Stimulated activated naive CD4-positive, alpha-beta T cell (primary cell): ENCODE measurements at places on chromosomes 4 and X.
A peak's percentile ranks its signal among the peaks of the same experiment; 100 is the strongest.

GRCh38 chr4:152485726-152486276, 50.1 kb downstream of the FBXW7 start:
- no peak for DNase-seq

DNA sequence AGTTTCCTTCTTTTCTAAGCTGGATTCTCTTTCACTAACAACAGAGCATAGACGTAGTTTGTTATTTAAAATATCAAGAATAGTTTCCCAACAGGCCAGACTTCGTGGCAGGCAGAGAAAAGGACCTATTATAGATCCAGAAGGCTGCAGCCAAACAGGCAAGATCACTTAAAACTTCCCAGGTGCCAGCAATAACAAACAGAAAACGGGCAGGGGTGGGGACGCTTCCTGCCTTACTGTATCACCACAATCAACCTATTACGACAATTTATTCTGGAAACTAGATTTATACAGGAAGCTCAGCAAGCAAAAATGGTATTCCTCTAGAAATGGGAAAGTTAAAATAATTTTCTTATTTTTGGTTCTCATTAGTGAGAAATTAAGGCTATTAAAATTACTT, 22.1 kb downstream of the RWDD4 start:
- no peak for DNase-seq

GRCh38 chr4:6937754-6938153, 28.1 kb downstream of the TBC1D14 start:
- no peak for DNase-seq

GRCh38 chrX:79231662-79232061, 87.2 kb downstream of the GPR174 start:
- no peak for DNase-seq

- DNase-seq: peak; percentile 2
Measured at GRCh38 chrX:12967711-12968465, 7.0 kb upstream of the TMSB4X start.

DNA sequence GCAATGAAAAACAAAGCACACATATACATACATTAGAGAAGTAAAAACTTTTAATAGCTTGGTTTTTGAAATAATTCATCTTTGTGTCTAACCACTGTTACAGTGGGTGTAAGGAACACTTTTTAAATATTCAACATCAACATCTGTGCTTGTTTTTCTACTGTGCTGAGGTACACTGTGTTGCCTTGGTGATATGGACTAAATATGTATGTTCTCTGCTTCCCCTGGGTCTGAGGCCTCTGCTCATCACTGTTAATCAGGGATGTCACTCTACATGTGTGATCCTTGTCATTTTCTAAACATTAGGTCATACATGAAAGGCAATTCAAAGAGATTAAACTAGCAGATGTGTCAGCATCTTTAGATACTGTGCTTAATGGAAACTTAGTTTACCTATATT, 10.9 kb downstream of the MCTS1 start:
- DNase-seq: no peak

GRCh38 chr4:3801931-3802550, 35.9 kb downstream of the ADRA2C start:
- no peak for DNase-seq

GRCh38 chr4:121989715-121990114, 37.9 kb upstream of the TRPC3 start:
- DNase-seq: no peak

DNA sequence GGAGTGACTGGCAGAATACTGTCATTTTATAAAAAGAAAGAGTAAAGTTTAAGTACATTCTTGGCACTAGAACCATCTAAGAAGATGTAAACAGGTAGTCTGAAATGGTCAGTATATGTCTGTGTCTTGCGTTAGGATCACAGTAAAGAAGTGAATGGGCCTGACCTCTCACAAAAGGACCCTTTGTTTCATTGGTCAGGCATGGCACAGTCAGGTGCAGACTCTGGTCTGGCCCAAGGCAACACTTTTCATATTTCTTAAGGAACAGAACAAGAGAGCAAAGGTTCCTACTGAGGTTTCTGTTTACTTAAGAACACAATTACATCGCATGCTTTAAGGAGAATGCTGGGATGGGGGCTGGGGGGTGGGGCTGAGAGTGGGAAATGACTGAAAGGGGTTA, 48.1 kb downstream of the RPGR start:
- no peak for DNase-seq

GRCh38 chr4:111905511-111905910, 239.7 kb upstream of the FAM241A start:
- DNase-seq: no peak

GRCh38 chr4:30295652-30296051, 424.5 kb upstream of the PCDH7 start:
- no peak for DNase-seq

DNA sequence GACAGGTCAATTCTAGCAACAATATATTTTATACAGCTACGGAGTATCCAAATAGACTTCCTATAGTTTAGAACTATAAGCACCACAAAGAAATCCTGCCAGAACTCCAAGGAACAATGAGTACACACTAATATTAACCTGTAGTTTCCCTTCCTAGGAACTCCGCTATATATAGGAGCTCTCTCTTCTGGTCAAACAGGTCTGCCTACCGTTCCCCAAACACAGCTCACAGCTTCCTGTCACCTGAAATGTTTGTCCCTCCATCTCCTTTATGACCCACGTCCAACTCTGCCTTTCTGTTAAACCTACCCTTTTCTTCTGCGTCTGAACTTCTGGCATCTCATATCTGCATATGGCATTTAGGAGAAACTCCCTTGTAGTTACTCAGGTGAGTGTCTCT, 10.5 kb upstream of the GJB1 start:
- no peak for DNase-seq

DNA sequence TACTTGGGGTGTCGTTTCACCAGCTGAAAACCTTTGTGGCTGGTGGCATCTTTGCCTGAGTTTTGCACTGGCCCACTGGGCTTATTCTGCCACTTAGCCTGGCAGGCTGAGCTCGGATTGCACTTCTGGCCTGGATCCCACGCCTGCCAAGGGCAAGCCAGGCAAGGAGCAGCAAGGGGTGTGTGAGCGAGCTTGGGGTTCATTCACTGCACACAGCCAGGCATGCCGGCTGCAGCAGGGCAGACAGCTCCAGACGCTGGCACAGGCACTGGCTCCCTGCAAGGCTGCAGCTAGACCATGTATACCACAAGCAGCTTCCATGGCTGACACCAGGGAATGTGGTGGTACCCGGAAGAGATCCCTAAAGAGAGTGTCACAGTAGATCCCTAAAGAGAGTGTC, 476.3 kb downstream of the EPHA5 start:
- no peak for DNase-seq

DNA sequence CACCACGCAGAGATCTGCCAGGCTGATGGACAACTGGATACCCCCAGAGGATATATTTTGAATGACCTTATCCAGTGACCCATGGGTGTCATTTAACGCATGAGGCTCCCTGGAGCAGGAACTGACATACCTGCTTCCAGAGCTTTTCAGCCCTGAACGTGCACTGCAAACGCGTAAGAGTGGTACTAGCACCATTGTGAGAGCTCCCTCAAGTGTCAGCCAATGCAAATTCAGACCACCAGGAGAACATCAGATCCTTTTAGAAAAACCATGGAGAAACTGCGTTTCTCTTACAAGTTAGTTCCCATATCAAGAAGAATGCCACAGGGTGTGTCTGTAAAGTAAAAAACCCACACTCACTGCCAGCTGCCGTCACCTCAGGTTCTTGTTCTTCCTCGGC, 7.3 kb downstream of the TREX2 start:
- no peak for DNase-seq

DNA sequence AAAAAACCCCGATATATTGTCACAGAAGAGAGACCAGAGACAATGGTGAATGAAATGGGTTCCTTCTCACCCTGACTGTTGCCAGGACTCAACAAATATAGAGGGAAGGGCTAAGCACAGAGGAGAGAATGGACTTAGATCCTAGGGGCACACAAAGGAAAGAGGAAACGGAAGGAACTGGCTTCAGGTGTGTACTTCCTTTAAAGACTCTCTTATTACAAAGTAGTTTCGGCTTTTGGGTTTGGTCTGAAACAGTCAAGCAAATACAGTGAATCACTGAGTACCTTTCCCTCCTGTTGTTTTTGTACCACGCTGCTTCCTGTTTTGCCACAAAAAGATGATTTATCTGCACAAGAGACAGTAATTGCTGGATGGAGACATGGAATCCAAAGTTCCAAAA, 46.1 kb upstream of the S100G start:
- no peak for DNase-seq

GRCh38 chr4:20916106-20916505, 215.8 kb downstream of the PACRGL start:
- DNase-seq: peak; percentile 4

- peak; percentile 8 for DNase-seq
Measured at GRCh38 chr4:37970702-37971101, 10.5 kb downstream of the PTTG2 start.

- DNase-seq: no peak
Measured at GRCh38 chrX:9467751-9468150, 2.9 kb downstream of the TBL1X start.

- no peak for DNase-seq
Measured at GRCh38 chr4:86961605-86962295, 26.9 kb downstream of the AFF1 start.

GRCh38 chrX:47854474-47854873, 17.8 kb downstream of the ZNF81 start:
- DNase-seq: peak; percentile 16
